ENCODE measurements at places on chromosomes 1 and 21. TPM values are rescaled to one million over a fixed set of nuclear protein-coding genes. Genes with fewer than 3 reads are reported as not detected.

SPRR2F gene
- total RNA-seq: not detected

GRCh38 chr1:187513190-187513589 is 684.4 kb downstream of the PLA2G4A start:
- DNase-seq: no peak

IFNAR1 gene
- 15.1 TPM for total RNA-seq

FCER1G gene
- not detected for total RNA-seq

- no peak for DNase-seq
Observed at GRCh38 chr1:45762291-45762690, 11.8 kb upstream of the IPP start.

DNA sequence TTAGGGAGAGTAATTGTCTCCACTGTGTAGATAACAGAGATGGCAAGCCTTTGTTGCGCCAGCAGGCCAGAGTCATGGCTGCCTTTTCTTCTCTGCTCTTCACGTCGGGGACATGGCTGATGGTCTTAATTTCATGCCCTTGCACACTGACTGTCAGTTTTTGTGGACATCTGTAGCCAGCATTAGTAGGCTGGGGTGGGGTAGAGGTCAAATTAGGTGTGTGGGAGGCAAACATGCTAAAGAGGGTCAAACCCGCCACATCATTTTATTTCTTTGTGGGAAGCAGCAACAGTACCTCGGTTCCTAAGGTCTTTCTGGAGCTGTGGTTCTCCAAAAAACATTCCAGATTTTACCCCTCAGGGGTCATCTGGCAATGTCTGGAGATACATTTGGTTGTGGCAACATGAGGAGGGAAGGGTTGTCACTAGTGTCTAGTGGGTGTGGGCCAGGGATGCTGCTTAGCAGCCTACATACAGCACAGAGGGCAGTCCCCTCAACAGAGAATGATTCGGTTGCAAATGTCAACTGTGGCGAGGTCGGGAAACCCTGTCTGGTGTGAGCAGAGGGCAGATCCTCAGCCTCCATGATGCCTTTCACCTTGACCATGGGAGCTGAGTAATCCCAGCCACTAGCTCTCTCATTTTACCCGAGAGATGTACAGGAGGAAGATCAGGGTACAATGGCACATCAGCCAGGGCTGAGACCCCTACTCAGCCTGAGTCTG is 14.7 kb downstream of the RUNX1 start:
- DNase-seq: no peak

PRDM15 gene
- total RNA-seq: 4.8 TPM

GRCh38 chr1:153572569-153573015 is 6.9 kb upstream of the S100A2 start:
- DNase-seq: peak; percentile 92

- no peak for DNase-seq
Observed at GRCh38 chr1:170699696-170700095, 35.8 kb downstream of the PRRX1 start.

DNA sequence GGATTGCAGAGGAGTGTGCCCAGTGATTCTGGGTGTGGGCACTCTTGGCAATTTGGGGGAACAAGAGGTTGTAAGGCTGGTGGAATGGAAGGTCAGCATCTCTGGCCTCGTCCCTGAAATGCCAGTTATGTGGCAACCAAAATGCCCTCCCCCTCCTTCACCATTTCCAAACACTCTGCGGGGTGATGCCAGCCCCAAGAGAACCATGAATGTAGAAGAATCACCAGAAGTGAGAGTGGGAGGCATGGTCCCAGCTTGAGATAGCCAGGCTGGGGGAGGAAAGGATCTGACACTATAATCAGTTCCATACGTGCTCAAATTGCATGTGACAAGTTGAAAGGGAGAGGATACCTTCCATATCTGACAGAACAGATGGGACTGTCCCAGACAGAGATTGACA is 88.7 kb upstream of the EDN2 start:
- DNase-seq: no peak

DNA sequence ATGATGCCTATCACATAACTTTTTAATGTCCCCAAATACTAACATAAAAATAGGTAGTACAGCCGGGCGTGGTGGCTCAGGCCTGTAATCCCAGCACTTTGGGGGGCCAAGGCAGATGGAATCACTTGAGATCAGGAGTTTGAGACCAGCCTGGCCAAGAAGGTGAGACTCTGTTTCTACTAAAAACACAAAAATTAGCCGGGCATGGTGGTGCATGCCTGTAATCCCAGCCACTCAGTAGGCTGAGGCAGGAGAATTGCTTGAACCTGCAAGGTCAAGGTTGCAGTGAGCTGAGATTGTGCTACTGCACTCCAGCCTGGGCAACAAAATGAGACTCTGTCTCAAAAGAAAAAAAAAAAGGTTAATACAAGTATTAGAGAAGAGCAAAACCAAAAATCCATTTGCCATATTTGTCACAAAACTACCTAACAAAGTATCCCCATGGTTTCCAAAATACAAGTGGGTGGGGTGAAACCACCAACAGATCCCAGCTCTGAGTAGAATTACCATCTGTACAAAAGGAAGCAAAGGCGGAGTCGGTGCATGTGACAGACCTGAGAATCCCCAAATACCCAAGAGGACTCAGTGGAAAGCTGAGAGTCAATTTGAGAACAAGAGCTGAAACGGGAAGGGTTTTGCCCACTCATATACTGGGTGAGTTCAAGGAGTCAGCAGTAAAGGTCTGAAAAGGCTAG is 113.2 kb downstream of the TOMM20 start:
- DNase-seq: no peak

GRCh38 chr21:35428001-35428320 is 378.9 kb upstream of the RUNX1 start:
- no peak for DNase-seq

- DNase-seq: peak; percentile 78
Observed at GRCh38 chr1:93324486-93325464, 20.9 kb upstream of the DR1 start.

GRCh38 chr1:36531833-36532232 is 49.1 kb upstream of the CSF3R start:
- no peak for DNase-seq

FOXD3 gene
- 0.20 TPM for total RNA-seq

RAB42 gene
- total RNA-seq: 3.2 TPM

DNA sequence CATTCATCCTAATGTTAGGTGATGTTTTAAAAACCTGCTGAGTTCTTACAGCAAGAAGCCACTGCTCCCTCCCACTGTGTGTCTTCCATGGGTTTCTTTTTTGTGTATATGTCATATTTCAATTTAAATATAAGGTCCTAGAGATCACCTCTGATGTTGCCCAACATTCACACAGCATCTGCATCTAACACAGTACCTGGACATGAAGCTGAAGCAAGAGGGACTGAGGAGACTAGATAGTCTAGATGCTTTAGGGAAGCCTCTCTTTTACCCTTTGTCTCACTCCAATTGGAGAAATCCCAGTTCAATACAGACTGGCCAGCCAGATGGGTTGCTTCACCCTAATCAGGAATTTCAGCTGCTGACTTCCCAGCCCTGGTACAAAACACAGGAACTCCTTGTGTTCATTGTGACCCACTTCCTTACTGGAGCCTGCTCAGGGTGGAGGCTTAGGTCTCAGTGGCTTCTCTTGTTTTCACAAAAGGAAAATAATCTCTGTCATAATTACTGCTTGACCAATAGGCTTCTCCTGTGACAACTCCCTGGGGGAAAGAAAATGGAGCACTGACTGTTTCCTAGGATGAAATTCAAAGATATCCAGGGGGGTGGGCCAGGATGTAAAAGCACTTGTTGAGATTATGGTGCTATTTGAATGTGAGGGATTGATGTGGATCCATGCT is 17.3 kb downstream of the BTG2 start:
- DNase-seq: no peak

GRCh38 chr1:23696335-23696989 is 4.9 kb downstream of the RPL11 start:
- DNase-seq: no peak

DNA sequence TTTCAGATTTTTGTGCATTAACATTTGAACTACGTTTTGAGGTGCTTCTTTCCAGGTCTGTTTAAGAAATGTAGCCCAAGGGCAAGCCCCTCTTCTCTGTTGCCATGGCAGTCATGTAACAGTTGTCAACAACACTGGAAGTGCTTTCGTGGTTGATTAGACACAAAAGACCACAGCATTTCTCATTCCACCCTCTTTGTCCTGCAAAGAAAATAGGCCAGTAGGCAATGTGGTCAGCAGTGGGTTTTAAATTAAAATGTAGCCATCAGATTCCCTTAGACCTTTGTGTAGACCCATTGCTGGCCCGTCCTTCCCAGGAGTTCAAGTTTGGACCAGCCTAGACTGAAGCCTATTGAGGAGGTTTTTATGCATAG is 35.4 kb downstream of the VANGL1 start:
- peak; percentile 96 for DNase-seq

ADAMTS4 gene
- total RNA-seq: 0.39 TPM

DNA sequence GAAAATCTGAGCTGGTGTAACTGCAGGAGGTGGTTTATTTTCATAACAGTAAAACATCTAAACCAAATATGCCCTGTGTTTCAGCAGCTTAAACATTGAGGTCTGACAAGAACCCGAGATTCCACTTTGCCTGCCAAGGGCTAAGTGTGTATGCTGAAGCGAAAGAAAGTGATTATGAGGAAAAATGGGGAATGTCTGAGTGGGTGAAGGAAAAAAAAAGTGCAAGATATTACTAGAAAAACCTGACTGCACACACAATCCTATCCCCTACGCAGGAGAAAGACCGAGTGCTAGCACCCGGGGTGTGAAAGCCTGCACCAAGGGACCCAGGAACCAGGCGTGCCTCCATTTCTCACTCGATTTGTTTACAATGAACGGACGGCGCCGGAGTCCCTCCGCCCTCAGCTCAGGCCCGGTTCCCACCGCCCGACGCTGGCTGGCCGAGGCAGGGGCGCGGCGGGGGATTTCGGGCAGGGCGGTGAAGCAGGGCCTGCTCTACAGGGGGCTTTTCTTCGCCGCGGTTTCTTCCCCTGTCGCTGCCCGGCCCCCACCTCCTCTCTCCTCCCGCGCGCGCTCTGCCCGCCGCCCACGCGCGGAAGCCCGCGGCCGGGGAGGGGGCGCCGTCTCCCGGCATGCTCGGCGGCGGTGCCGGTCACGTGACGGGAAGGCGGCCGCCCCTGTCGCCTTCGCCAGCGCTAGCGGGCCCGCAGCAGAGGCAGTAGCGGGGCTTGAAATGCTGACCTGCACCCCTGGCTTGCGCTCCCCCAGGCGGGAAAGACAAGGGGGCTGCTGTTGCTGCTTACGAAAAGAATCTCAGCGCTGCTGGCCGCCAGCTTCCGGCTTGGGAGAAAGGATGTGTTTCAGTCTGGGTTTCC is 35.9 kb downstream of the ITPKB start:
- peak; percentile 51 for DNase-seq

DNA sequence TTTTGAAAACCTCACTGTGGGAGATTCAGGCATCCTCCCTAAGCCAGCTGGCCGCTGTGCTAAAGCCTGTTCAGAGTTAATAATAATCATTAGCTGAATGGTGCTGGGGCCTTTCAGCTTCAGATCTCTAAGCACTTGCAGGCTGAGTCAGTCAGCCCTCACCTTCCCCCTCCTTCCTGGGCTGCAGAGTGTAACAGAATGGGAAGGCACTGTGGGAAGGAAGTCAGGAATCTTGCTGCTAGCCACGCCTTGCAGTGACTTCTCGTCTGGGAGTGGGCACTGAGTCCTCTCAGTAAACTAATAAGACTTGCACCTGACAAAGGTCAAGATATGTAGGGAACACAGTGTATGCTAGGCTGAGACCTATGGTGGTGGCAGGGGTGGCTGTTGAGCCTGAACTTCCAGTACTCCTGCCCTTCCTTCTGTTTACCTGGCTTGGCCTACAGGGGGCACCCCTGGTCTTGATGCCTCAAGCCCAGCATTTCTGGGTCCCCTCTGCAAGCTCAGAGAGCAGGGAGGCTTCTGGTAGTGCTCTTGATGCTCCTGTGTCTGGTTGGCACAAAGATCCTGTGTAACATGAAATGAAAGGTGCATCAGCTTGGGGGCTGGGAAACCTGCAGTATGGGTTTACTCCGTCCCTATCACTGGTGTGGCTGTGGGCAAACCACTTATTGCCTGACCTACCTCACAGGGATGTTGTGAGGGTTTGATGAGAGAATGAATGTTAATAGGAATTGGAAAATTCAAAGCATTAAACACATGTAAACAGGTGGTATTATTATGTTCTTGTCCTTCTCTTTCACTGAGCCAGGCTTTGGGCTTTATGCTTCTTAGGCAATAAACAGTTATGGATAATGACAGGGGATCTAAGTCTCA is 6.0 kb downstream of the CYB561D1 start:
- peak; percentile 41 for DNase-seq

OLFML3 gene
- total RNA-seq: 5.2 TPM

DNA sequence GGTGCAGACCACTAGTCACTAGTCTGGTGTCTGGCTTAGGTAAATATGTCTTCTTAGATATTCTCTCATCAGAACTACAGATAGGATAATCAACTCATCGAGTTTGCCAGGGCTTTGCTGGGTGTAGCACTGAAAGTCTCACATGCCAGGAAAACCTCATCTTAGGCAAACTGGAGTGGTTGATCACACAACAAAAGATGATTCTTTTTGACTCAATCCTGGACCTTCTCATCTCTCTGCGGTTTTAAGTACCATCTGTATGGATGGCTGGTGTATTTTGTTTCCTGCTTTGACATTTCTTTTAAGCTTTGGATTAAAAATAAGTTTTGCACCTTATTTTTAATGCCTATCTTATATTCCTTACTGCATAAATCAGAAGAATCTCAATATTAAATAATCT is 11.3 kb downstream of the GBP2 start:
- no peak for DNase-seq

DNA sequence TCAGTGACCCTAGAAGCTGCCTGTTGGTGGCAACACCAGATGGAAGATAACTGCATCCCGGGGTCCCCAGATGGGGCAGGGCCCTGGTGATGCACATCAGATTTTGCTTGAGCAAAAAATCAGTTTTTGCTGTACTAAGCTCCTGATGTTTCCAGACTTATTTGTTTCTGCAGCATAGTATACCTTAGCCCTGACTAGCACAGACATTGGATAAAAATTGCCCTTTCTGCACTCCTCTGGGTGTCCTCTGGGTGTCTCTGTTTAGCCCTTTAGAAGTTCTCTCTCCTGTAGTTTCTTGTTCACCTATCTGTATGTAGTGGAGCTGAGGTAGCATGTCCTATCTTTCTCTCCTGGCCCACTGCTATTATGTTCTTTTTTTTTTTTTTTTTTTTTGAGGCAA is 30.3 kb upstream of the PLA2G2C start:
- peak; percentile 30 for DNase-seq

DNA sequence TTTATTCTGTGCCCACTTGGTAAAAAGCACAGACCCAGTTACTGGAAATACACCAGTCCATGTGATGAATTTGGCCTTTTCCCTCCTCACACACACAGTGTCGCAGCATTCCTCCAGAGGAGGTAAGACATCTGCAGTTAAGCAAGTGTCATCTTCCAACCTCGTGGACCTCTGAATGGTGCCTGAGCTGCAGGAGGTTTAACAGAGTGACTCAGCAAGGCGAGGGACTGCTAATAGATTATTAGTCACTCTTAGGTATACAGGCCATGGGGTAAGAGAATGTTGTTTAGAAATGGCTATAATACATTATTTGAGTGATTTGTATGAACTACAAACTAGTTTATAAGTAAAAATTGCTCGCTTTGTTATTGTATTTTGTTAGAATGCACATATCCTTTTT is 8.6 kb upstream of the LRRC8B start:
- peak; percentile 66 for DNase-seq
